Adipocyte (in vitro differentiated cells): ENCODE measurements at places on chromosomes 11 and 22.

GRCh38 chr11:35954205-35954604 is 10.3 kb downstream of the LDLRAD3 start:
- no peak for DNase-seq

- DNase-seq: no peak
Measured at GRCh38 chr22:31090217-31091085, 9.3 kb downstream of the SMTN start.

DNA sequence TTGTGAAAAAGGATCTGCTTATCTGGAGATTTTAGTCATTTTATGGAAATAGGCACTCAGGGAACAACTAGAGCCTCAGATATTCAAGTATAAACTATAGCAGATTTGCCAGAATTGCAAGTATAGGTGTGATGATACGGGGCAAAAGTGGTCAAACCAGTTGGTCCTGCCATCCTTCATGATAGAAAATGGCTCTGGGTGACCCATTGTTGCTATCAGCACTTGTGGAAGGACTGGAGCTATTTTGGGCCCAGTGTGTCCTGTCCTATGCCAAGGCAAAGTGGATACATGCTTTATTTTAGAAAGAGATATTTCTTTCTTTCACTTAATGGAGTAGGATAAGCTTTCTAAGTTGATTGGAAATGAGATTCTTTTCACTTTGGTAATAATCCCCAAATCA is 85.2 kb downstream of the PPP6R3 start:
- DNase-seq: no peak

GRCh38 chr22:35616043-35616442 is 1.1 kb downstream of the MB start:
- DNase-seq: no peak
